ENCODE measurements at places on chromosomes 13 and 19.

GRCh38 chr19:51511353-51511752 is 9.8 kb upstream of the SIGLEC12 start:
- DNase-seq, result no peak

GRCh38 chr13:67341406-67341805 is 111.3 kb upstream of the PCDH9 start:
- no peak for DNase-seq

- DNase-seq, result no peak
Measured at GRCh38 chr13:23631311-23632047, 61.3 kb downstream of the TNFRSF19 start.

DNA sequence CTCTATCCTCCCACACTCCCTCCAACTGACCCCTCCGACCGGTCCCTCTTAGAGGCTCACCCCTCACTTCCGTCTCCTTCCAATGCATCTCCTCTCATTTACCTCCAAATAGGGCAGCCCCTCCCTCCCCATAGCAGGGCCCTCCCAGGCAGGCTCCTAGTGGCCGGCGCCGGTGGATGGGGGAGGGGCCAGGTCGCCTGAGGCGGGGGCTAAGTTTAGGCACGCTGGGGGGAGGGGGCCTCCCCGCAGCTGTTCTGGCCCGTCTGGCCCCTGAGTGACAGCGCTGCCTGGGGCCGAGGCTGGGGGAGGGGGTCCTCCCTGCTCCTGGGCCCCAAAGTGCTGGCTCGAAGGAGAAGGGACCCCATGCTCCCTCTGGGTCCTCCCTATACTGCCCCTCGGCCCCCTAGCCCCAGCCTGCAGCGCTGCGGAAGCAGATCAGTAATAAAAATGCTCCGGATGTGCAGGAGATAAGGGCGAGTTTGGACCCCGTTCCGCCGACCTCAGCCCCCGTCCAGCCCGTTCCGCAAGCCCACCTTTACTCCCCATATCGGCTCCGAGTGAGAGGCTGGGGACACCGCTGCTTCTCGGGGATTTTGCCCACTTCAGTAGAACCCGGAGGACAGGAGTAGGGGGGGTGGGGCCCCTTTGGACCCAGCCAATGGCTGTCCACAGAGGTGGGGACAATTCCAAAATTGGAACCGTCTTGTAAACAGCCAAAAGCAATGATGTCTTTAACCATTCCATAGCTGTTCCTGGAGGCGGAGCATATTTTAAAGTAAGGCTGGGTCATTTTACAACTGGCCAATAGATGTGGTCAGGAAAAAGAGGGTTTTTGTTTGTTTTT is 4.0 kb downstream of the RTN2 start:
- no peak for DNase-seq

DNA sequence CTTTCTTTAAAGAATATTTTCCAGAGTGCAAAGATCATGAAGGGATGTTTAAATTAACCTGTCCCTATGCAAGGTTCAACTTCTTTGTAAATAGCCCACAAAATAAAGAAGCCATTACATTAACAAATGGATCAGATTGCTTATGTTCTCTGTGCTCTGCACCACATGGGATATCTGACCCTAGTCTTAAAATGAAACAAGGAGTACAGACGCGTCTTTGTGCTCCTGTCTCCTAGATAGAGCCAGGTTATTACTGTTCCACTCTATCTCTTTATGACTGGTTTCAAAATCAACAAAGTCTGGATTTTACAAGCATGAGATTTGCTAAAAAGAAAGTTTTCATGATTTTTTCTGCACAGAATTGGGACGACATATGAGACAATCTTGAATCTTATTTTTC is 339.4 kb downstream of the KLF12 start:
- no peak for DNase-seq

DNA sequence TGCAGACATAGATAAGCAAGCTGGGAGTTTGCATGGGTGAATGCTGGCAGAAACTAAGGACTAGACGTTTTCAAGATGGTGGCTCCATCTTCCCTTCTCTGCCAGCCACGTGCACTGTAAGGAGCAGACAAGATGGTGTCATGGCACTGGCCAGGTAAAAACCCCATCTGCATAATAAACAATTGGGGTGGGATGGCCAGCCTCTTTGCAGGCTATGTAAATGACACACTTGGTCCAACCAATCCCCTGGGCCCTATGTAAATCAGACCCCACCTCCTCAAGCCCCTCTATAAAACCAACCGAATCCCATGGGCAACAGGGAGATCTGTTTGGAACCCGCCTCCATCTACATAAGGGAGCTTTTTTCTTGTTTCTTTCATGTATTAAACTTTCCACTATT is 2.4 kb upstream of the OR7A5 start:
- no peak for DNase-seq

- DNase-seq, result no peak
Measured at GRCh38 chr19:7368456-7368855, 19.7 kb downstream of the ARHGEF18 start.

DNA sequence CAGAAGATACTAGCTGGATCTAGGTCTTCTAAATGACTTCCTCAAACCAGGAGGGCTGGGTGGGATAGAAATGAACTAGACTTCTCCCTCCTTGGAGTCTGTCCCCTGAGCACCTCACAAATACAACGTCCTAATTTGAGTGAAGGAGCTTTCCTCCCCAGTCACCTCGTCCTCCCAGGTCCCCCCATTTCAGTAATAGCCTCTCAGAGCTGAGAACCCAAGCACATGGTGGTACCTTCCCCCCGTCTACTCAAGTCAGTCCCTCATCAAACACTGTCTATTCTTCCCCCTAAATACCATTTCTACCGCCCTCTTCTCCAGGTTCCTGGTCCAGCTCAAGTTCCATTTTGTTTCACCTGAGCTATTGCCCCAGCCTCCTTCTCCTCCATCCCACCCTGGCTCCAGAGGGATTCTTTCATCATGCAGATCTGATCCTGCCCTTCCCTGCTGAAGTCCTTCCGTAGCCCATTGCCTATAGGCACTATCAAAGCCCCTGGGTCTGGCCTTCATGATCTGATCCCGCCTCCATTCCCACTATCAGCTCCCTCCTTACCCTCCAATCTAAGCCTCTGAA is 5.3 kb upstream of the PRKCG start:
- no peak for DNase-seq

- no peak for DNase-seq
Measured at GRCh38 chr19:31976775-31977536, 368.5 kb upstream of the ZNF507 start.

DNA sequence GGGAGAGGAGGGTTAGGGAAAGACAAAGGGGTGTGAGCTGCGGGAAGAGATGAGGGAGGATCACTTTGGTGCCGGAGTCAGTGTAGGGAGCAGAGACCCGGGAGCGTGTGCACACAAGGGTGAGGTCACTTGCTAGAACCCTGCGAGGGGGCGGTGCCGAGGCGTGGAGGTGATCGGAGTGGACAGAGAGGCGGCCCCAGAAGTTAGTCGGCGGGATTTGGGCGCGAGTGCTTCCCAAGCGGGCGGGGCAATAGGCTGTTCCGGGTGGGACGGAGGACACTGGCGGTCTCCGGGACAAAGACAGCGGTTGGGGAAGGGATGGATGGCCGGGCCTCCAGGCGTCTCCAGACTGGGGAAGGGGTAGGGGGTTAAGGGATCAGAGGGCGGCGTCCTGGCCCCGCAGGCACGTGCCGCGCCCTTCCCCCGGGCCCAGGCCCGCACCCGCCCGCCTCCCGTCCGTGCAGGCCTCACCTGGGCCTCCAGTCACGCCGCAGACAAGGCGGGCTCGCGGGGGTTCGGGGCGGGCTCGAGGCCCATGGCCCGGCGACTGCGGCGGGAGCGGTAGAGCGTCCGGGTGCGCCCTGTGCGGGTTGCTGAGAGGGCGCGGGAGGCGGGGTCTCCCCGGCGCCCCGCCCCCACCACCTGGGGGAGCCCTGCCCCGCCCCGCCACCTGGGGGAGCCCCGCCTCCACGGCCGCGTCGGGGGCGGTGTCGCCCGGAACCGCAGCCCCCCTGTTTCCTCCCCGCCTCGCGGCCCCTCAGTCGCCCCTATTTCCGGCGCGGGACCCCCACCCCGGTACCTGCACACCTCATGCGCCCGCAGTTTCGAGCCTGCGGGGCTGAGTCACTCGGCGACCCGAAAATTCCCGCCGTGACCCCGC is at the start of gene LPAR2:
Gene LPAR2, minus strand, starts transcription at position 600 of the 880 bp plus-strand sequence. CDS start 945 bp downstream, outside the sequence.
- DNase-seq, result no peak

DNA sequence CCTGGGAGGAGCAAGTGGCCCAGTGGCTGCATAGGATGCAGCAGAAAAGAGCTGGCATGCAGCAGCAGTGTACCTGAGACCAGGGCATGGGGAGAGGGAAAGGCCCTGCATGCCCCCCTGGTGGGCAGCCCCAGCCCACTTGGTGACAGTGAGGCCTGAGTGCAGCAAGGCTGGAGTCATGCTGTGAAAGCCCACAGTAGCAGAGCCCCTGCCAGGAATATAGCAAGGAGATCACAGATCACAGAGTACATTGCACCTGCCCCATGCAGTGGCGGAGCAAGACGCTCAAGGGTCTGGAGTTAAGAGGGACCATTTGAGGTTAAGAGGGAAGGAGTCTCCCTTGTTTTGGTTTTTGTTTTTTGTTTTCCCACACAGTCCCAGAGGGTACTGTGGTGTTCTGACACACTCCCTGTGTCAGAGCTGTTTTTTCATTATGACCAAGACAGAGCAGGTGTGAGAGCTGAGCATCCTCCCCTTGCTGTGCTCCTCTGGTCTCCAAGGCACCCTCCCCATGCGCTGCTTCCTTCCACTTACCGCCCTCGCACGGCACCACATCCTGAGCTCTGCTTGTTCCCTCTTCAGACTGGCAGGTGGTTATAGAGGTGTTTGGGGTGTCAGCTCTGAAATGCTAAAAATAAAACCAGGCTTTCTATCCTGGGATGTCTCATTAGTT is 85.0 kb upstream of the UBL3 start:
- DNase-seq, result no peak

GRCh38 chr19:2424686-2425621 is 2.4 kb downstream of the TIMM13 start:
- no peak for DNase-seq

GRCh38 chr13:95380468-95381211 is 79.4 kb upstream of the ABCC4 start:
- no peak for DNase-seq

Data from NCI-H446 treated with DMSO at 0.1 percent for 48 hours (cell line).